ENCODE measurements at places on chromosomes 1 and 21. TPM values are rescaled to one million over a fixed set of nuclear protein-coding genes. Genes with fewer than 3 reads are reported as not detected.

DNA sequence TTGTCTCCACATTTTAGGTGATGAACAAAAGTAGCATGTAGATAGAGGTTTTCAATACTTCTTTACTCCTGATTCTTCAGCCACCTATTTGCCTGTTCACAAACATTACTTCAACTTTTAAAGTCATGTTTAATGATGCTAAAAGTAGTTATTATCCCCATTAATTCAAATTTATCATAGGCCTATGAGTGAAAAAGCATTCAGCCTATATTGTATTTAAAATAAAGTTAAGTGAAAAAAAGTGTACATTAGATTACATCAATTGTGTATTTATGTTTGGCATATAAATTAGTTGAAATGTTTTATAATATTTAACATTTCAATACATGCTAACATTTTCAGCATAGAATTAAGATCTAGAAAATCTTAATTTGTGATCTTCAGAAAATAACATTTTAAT, 10.5 kb downstream of the CDKN2C start:
- DNase-seq: no peak

- DNase-seq: no peak
Observed at GRCh38 chr1:56922070-56922469, 43.7 kb downstream of the C8B start.

DNA sequence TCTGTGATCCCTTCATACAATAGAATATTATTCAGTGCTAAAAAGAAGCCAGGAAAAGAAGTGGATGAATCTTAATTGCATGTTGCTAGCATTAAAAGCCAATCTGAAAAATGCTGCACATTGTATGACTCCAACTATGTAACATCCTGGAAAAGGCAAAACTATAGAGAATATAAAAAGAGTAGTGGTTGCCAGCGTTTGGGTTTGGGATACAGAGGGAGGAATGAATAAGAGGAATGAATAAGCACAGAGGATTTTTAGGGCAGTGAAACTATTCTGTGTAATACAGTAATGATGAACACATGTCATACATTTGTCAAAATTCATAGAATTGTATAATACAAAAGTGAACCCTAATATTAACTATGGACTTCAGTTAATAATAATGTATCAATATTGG, 42.5 kb downstream of the GPR88 start:
- no peak for DNase-seq

DNA sequence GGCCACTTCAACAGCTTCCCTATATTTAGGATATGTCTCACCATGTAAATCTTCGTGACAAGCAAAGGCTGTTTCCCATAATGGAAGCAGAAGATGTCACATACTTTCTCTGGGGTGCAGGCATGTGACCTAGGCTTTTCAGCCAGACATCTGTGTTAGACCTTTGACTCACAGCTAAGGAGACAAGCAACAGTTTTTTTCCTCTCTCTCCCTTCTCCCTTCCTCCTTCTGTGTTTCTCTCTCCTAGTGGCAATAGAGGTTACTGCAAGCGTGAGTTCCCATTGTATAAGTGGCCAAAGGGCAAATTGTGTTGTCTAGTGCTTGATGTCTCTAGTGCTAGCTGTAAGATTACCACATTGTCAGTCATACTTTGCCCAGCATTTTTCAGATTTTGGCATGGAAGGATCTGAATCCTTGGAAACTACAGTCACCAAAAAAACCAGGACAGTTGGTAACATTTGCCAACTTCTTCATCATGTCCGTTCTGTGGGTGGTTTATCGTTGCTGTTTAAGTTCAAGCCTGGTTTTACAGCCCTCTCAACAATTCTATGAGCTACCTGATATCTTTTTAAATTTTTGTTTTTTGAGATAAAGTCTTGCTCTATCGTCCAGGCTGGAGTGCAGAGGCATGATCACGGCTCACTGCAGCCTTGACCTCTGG, 44.4 kb upstream of the RABGAP1L start:
- DNase-seq: peak; percentile 4

FAM110D gene
- not detected for total RNA-seq

S100A3 gene
- not detected for total RNA-seq

All from activated naive CD8-positive, alpha-beta T cell treated with anti-CD3 and anti-CD28 coated beads for 36 hours (primary cell).